ENCODE measurements at places on chromosomes 1 and 21.

- DNase-seq = no peak
These were observed 59.7 kb downstream of the CLIC6 start for GRCh38 chr21:34728479-34728878.

DNA sequence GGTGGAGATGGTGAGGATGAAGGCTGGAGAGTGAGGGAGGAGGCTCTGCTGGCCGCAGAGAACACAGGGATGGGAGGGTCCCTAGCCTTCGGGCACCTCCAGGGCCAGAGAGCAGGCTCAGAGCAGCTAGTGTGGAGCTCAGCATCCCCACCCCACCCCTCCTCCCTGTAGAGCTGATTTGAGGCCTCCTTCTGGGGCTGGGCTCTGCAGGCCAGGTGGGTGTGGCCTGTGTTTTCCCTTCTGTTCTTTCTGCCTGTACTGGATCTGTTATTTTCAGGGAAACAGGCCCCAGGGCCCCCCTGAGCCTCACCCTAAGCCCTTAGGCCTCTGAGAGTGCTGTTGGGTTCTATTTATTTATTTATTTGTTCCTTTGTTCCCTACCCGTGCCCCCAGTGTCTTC is 44.8 kb downstream of the TMCC2 start:
- DNase-seq = no peak

GRCh38 chr1:183553764-183554163 is 36.5 kb downstream of the NCF2 start:
- DNase-seq = no peak

- no peak for DNase-seq
These were observed 472.3 kb upstream of the VAMP3 start for GRCh38 chr1:7298749-7299151.

- no peak for DNase-seq
These were observed 4.9 kb downstream of the NEK7 start for GRCh38 chr1:198161718-198162090.

DNA sequence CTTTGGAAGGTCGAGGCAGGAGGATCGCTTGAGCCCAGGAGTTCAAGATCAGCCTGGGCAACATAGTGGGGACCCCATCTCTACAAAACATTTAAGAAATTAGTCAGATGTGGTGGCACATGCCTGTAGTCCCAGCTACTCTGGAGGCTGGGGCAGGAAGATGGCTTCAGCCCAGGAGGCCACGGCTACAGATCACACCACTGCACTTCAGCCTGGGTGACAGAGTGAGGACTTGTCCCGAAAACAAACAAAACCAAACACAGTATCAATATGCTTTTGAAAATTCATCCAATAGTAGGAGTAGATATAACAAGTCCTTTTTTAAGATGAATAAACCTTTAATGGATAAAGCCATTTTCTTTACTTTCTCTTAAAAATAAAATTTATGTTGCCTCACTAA is 8.5 kb downstream of the APP start:
- DNase-seq = no peak

DNA sequence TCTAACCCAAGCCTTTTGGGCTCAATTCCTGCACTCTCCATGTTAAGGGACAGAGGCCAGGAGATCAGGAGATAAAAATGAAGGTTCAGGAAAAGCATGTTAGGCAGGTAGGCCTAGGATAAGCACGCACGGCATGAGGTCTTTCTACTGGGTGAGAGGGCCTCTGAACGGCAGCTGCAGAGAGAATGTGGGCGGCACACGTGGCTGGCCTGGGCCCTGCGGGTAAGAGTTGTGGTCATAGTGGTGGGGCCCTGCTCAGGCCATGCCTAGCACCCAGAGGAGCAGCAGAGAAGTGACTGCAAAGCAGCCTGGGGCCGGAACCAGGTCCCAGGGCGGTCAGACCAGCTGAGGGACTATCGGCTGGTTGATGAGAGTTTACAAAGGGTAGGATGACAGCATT is 7.5 kb upstream of the FOXO6 start:
- no peak for DNase-seq

GRCh38 chr1:172724765-172725613 is 66.1 kb downstream of the FASLG start:
- no peak for DNase-seq

GRCh38 chr21:42061195-42061985 is 9.7 kb upstream of the UMODL1 start:
- peak; percentile 39 for DNase-seq

DNA sequence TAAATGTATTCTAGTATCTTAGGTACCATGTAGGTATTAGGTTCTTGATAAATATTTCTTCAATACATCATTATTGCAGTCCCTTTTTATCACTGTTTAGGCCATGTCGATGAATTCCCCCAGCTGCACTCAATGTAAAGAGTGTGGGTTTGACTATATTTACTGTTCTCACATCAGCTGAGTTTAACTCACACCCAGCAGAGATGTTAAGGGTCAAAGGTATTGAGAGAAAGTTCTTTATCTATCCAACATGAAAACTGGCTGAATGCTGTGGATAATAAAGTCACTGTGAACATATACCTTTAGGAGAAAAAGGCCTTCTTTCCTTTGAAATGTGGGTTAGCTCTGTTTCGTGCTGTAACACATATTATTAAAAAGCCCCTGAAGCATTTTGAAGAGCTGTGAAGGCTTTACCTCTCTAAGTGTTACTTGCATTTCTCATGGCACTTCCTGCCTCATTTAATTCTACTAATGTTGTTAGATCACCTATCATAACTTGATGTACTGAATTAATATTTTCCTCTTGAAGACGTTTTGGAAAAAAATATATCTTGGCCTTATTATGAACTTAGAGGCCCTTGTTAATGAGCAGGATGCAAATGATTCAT is 19.1 kb upstream of the LYST start:
- DNase-seq = no peak

- no peak for DNase-seq
These were observed 24.6 kb downstream of the RUNX1 start for GRCh38 chr21:35024513-35024912.

DNA sequence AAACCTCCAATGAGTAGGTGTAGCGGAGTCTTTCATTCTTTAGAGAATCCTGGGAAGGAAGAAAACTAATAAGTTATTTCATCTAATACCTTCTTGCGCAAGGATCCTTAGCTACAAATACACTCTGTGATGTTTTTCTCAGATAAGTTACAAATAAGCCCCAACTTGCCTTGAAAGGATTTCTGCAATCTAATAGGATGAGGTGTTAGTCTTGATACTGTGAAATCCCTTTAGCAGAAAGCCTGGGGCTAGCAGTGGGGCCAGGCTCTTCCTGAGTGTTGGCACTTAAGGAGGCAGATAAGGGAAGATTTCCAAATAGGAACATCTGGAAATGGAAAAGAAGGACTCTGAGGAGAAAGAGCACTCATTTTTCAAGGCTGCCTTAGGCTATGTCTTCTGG is 168.0 kb upstream of the DAB1 start:
- no peak for DNase-seq

DNA sequence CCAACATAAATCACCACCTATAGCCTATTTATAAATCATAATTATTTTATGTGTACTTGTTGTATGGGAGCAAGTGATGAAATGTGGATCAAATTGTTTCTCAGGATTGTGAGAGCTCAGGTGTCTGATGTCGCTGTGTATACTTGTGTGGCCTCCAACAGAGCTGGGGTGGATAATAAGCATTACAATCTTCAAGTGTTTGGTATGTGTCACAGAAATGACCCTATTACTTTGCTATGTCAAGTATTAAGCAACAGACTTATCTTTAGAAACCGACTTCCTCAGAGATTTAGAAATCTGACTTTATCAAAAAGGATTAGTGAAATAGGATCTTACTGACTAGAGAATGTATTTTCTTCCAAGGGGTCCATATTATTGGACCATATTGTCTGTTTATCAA is 280.9 kb downstream of the TPR start:
- DNase-seq = no peak

GRCh38 chr1:161216945-161217712 is 2.0 kb downstream of the FCER1G start:
- DNase-seq = no peak

DNA sequence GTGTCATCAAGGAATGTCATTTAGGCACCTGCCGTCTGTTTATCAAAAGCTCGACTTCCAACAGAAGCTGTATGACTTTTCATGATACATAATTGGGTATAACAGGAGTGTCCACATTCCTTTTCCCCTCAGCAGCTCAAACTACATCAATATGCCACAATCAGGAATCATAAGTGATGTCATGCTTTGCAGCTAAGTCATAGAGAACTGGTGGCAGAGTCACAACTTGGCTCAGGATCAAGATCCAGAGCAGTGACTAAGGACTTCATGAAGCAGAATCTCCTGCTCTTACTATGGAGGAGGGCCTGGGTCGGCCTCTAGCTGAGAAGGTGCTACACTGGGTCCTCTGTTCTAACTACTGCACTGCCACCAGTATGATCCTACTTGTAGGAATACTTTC is 36.5 kb upstream of the AGBL4 start:
- no peak for DNase-seq

DNA sequence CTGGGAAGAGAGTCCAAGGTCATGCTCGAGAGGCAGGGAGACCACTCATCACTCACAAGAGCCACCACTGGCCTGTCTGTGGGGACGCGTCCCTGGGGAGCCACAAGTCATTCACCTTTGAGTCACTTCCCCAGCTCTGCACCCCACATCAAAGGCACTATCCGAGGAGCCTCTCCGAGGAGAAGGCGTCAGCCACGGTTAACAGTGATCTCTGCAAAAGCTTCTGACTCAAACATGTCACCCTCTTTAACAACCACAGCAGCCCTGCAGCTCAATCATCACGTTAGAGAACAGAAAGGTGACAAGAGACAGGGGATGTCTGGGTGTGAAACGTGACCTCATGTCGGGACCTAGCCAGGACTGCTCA is 9.0 kb downstream of the LRRC47 start:
- peak; percentile 54 for DNase-seq

- no peak for DNase-seq
These were observed 1.3 kb downstream of the FNBP1L start for GRCh38 chr1:93448983-93449804.

GRCh38 chr1:214454569-214455396 is 96.6 kb downstream of the PTPN14 start:
- no peak for DNase-seq

DNA sequence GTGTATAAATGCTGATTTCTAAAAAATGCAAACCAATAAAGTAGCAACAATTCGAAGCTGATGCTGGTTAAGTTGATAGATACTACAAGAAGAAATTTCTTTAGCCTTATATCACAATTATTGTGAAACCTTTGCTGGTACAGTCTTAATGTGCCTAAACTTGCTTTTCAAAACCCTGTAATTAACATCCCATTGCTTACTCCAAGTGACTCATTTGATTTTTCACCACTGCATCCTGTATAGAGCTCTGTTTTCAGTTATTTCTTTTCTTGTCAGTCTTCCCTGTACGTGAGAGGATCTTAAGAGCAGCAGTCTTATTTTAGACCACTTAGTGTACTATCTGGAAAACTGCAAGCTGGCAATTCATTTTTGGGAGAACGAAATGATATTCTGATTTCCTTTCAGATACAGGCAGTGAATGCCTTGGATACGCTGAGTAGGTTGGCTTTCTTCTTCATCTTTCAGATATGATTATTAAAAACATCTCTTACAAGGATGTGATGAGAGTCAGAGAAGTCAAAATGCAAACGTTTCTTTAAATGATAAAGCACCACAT is 210.3 kb downstream of the KCTD3 start:
- no peak for DNase-seq

GRCh38 chr1:153985341-153985912 is 712 bp downstream of the RAB13 start:
- DNase-seq = peak; percentile 73

DNA sequence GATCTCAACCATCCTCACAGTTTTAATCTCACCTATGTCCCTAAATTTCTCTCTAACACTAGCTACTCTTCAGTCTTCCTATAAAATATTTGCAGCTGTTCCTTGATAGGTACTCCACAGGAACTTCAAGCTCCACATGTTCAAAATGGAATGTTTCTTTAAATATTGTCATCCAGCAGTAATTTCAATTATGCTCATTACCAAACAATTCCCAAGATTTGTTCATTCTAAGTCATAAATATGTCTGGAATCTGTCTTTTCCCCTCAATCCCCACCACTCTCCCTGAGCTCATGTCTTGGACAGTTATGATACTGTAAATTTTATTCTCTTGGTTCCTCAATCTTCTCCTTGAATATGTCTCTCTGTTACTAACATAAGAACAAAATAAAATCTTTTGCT is 214.4 kb downstream of the NRIP1 start:
- no peak for DNase-seq

DNA sequence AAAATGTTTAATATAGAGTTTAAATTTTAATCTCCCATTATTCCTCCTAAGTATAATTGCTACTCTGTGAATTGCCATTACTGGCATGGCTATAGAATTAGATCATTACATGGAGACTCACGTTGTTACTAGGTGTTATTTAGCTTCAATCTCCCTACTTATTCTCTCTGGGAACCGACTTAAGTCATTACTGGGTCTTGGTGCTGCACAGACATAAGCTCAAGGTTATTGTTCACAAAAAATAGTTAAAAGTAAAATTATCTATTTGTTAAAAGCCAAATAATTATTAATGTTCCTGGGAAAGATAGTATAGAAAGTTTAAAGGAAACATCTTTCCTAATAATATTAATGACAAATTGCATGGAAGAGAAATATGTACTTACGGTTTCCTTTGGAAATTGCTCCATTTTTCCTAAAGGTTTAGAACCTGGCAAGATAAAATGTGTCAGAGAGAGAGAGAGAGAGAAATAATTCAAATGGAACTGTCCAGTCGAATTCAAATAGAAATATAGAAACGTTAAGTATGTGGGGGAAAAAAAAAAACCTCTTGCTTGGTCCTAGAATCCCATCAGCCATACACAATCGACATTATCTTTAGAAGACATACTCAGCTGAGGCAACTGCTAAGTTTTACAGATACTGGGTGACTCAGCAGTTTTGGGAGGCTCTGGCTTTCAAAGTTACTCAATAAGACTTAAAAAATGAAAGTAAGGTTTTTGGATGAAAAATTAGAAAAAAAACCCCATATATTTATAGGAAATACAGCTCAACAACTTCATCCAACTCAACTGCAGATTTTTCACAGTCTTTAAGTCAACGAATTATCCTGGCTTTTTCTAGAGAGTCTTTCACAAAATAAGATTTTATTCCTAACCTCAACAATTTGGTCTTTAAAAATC is at the start of gene SPTA1:
Gene SPTA1, minus strand, starts transcription at position 605 of the 899 bp plus-strand sequence. Its CDS starts 198 bp downstream, at position 407.
- no peak for DNase-seq

GRCh38 chr1:207695891-207696290 is 51.0 kb downstream of the CR1L start:
- no peak for DNase-seq

Measured in activated naive CD4-positive, alpha-beta T cell treated with anti-CD3 and anti-CD28 coated beads for 36 hours (primary cell).